ENCODE measurements at places on chromosomes 12 and 14.

- no peak for DNase-seq
These were observed 276.7 kb upstream of the SRRM4 start for GRCh38 chr12:118704527-118705241.

DNA sequence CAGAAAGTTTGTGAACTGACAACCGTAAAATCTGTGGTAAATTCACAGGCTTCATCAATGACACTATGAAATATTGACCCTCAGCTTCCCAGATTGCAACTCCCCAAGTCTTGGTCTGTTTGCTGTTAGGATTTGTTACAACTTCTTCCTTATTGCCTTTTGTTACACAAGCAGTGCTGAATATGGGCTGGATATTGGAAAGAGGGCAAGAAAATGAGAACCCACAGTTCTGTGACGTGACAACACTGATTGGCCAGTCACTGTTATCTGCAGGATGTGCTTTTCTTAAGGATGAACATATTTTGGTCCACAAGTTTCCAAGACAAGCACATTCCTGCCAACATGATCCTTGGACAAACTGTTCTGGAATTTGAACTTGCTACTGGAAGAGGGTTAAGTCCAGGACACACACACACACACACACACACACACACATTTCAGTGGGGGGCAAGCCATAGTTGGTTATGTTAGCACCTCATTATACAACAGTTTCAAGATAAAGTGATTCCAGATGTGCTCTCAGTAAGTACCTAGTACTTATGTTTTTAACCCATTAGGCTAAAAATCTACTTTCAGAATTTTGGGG, 16.6 kb upstream of the SLC38A2 start:
- no peak for DNase-seq

GRCh38 chr12:104974626-104975290, 11.4 kb upstream of the NOPCHAP1 start:
- peak; percentile 27 for DNase-seq

GRCh38 chr14:61736751-61737150, 25.5 kb upstream of the SNAPC1 start:
- DNase-seq = no peak

DNA sequence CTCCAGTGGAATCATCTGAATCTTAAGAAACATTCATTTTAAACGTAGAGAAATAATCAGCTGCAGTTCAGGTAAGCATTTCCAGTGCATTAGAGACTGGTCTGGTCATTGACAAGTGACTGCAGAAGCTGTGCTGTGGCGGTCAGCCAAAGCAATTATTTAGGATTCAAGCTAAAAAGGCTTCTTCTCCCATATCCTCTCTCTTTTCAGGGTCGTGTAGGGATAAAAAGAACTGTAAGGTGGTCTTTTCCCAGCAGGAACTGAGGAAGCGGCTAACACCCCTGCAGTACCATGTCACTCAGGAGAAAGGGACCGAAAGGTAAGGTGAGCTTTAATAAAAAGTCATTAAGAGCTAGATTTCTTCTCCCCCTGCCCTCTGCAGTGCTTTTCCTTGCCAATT, 48.1 kb downstream of the MSRB3 start:
- no peak for DNase-seq

DNA sequence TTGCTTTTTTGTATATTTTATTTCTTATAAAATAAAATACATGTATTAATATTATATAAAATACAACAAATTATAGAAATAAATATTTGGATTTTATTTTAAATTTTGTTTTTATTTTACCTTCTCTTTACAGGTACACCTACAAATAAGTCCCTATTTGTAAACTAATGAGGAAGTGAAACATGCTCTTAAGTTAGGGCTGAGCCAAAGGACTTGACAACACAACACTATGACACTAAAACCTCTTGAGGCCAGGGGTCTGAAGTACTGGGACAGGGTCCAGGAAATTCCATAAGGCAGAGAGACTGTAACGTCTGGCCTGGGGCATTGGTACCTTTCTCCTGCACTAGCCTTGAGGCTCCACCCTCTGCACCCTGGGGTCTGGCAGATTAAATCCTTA, 293.2 kb downstream of the FOXN3 start:
- no peak for DNase-seq

GRCh38 chr14:74502236-74503019, 8.9 kb downstream of the ISCA2 start:
- no peak for DNase-seq

GRCh38 chr14:104580961-104581360, 1.4 kb downstream of the C14orf180 start:
- no peak for DNase-seq

GRCh38 chr12:6376079-6376869, 911 bp upstream of the SCNN1A start:
- no peak for DNase-seq

GRCh38 chr12:121827351-121828099, 23.7 kb downstream of the SETD1B start:
- no peak for DNase-seq

- DNase-seq = no peak
These were observed 51.3 kb downstream of the MAPKAPK5 start for GRCh38 chr12:111893287-111893686.

- DNase-seq = no peak
These were observed 4.7 kb downstream of the ASB2 start for GRCh38 chr14:93971635-93972027.

GRCh38 chr14:34439090-34439489, 22.9 kb downstream of the SPTSSA start:
- DNase-seq = no peak

DNA sequence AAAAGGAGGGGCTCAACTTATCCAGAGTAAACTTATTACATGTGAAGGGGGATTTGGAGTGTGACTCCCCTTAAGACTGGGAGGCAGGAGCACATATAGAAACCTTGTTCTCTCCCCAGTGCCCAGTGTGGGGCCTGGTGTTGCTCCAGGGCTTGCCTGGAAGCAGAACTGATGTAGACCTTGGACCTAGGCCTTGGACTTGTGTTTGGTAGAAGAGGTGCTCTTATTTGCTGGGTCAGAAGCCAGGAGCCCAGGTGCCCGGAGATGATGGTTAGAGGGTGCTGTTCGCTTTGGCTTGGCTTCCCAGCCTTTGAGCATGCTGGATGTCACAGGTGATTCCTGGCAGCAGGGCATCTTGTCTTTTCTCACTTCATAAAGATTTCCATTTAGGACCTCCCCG, 110.4 kb downstream of the SMOC1 start:
- no peak for DNase-seq

- no peak for DNase-seq
These were observed 173.4 kb upstream of the BMP4 start for GRCh38 chr14:54129850-54130640.

GRCh38 chr12:84627593-84627992, 285.0 kb downstream of the SLC6A15 start:
- DNase-seq = no peak

DNA sequence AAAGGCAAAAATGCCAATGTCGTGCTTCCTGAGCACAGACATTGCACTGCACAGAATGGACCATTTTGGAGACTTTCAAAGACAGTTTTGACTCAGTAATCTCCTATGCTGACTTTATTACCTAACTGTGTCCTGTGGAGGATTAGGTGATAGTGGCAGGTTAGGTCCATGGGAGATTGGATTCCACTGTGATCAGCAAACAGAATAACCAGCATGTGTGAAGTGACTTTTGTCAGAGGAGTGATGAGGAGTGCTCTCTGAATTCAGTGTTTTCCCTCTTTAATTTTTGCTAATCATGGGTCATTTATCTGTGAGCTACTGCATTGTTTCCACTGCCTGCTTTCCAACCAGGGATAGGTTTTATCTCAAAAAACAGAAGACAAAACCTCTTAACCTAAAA, 662.5 kb downstream of the DIO2 start:
- DNase-seq = no peak

DNA sequence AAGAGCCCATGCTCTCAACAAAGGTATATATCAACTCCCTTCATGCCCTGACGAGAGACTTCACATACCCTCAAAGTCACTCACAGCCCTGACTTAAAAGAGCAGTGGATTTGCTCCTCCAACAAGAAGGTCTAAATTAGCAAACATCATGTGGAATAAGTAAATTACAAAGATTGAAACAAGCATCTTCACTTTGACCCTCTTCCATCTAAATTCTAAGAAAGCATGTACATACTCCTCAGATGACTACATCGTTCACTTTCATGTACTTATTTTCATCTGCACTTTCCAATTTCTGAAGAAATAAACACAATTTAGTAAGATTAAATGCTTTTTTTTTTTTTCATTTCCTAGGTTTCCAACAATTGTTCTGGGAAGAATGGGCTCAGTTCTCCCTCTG, 38.6 kb upstream of the KRR1 start:
- no peak for DNase-seq

DNA sequence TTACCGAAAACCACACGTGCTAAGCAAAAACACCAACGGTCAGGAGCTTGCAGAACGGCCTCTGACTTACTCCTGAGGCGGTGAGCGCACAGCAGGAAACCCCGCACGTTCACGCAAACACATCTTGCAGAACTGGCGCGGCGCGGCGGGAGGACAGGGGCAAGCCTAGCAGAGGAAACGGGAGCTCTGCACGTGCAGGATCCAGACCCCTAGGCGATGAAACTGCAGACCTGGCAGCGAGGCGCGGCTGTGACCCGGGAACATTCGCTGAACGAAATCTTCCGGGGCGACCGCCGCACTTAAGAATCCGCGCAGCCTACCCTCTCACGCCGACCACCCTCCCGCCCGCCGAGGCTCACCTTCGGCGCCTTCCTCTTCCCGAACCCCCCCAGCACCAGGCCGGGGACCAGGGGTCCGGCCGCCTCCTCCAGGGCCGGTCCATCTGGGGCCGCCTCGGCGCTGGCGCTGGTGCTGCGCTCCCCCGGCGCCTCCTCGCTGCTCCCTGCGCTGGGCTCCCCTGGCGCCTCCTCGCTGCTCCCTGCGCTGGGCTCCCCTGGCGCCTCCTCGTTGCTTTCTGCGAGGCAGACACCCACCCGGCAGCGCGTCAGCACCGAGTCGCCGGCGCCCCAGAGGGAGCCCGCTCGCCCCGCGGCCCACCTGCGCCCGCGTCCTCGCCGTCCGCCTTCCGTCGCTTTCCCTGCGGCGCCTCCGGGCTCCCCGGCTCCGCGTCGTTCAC, 615 bp downstream of the DDX51 start:
- DNase-seq = no peak

GRCh38 chr14:51692646-51693045, 40.9 kb downstream of the FRMD6 start:
- DNase-seq = no peak

- no peak for DNase-seq
These were observed 1.0 kb downstream of the GMFB start for GRCh38 chr14:54487771-54488170.

GRCh38 chr14:23137813-23138535, 18.9 kb upstream of the CEBPE start:
- DNase-seq = no peak

- peak; percentile 47 for DNase-seq
These were observed 3.9 kb upstream of the POC1B start for GRCh38 chr12:89529738-89530137.

DNA sequence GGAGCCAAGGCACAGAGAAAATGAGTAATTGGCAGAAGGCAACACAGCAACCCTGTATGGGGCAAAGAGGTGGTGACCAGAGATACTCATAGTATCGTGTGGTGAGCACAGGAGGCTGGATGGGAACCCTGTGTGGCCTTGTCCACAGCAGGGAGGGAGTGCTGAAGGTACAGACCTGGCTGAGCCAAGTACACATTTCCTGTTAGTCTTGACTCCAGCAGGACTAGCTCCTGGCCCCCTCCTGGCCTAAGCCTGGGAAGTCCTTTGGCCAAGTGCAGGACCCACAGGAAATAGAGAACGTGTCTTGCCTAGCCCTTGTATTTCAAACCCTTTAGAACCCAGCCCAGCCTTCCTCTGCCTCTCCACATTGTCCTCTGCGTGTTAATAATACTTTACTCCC, 289.8 kb upstream of the PWP1 start:
- DNase-seq = no peak

- DNase-seq = no peak
These were observed 121.9 kb downstream of the ESRRB start for GRCh38 chr14:76497550-76498462.

GRCh38 chr12:88693837-88694445, 113.7 kb upstream of the KITLG start:
- DNase-seq = no peak

DNA sequence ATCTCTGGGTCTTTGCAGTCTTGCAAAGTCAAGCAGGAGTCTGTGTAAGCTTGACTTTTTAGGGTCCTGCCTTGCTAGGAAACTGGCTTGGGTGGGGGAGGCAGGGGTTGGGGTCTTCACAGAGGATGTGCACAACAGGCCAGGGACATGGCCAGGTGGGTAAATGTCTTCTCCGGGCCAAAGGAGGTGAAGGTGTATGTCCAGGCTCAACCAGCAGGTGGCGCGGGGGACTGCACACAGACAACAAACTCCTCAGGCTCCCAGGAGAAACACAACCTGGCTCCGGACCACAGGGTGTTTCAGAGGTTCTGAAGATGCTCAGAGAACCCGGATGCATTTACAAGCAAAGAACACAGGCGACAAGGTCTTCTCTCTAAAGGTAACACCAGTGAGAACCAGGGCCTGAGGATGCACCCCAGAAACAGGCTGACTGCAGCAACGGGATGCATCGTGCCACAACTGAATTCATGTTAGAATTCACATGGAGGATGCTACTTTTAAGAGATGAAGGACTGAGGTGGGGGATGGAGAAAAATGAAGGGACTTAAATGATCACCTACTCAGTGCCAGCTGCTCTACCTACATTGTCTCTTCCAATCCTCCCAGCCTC, 56.0 kb downstream of the PLEKHG3 start:
- no peak for DNase-seq

GRCh38 chr12:104490186-104490585, 33.4 kb downstream of the CHST11 start:
- DNase-seq = no peak

- DNase-seq = peak; percentile 71
These were observed 57.9 kb downstream of the TRPV4 start for GRCh38 chr12:109775172-109775881.

- DNase-seq = no peak
These were observed 7.3 kb downstream of the ERBB3 start for GRCh38 chr12:56087220-56087619.

GRCh38 chr12:50926415-50926814, 25.9 kb upstream of the HIGD1C start:
- DNase-seq = no peak

DNA sequence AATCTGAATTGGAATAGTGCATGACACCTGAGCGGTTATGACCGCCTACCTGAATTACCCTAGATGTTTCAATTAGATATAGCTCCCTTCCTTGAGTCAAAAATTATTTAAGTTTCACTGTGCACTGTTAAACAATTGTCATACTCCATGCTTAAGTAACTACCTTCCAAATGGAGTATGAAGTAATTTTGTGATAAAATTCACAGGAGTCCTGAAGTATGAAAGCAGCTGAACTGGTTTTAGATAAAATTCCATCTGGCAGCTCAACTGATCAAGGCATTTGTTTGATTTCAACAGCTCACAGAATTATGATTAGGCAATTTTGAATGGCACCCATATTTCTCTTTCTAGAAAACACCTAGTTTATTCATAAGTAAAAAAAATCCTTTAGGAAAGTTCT, 19.5 kb downstream of the PRICKLE1 start:
- DNase-seq = no peak

- no peak for DNase-seq
These were observed 50.5 kb downstream of the CFAP251 start for GRCh38 chr12:121968876-121969275.

- no peak for DNase-seq
These were observed 4.7 kb downstream of the ASIC1 start for GRCh38 chr12:50061946-50062686.

- no peak for DNase-seq
These were observed 73.2 kb upstream of the GPATCH2L start for GRCh38 chr14:76078501-76078900.

- no peak for DNase-seq
These were observed 15.7 kb downstream of the ACTR6 start for GRCh38 chr12:100216337-100216736.

- DNase-seq = no peak
These were observed 417.6 kb downstream of the NAV3 start for GRCh38 chr12:78248321-78248720.

Measured in putamen (tissue), 1 donor.